ENCODE measurements at places on chromosomes 16 and 17. TPM values are rescaled to one million over a fixed set of nuclear protein-coding genes. Genes with fewer than 3 reads are reported as not detected.

Gene RAP1GAP2
- 32.9 TPM for total RNA-seq

Gene DHX58
- total RNA-seq, result 47.1 TPM

Gene WNK4
- 0.61 TPM for total RNA-seq

Gene RNF43
- 2.0 TPM for total RNA-seq

Gene MT1A
- total RNA-seq, result not detected

- no peak for DNase-seq
These were observed 250.8 kb upstream of the FOXF1 start for GRCh38 chr16:86259499-86259898.

DNA sequence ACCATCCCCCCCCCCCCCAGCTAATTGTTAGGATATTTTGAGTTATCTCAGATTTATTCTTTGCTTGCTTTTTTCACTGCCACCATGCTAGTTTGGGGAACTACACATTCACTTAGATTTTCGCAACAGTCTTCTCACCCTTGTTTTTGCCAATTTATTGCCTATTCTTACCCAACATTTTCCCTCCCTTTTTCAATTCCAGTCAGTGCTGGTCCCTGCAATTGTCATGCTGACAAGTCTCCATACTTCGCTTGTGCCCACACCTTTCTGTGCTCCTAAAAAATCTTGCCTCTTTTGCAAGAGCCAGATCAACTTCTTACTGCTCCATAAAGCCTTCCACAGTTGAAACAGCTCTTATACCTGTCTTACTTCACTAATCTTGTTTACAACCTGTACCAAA, 16.3 kb downstream of the TNRC6A start:
- no peak for DNase-seq

DNA sequence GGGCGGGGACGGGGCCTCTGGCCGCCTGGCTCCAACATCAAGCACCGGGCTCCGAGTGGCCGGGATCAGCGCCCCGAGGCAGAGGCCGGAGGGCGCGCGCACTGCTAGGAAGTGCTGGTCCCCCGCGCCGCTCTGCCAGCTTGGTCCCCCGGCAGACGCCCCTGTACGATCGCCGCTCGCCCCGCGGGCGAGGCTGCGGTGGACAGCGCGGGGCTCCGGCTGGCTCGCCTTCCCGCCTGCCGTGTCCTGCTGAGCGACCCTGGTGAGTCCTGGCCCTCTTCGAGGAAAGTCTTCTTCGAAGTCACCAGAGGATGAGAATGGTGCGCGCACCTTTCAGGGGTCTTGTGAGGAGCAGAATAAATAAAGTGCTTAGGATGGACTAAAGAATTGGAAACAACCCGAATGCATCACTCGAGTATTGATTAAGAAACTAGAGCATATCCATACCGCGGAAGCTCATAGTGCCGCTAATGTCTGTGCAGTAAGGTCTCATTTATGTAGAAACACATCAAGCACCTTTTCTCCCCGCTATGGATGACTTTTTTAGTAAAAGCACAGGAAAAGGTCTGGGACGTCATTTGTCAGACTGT, 392 bp downstream of the ZNF213 start:
- DNase-seq, result no peak

DNA sequence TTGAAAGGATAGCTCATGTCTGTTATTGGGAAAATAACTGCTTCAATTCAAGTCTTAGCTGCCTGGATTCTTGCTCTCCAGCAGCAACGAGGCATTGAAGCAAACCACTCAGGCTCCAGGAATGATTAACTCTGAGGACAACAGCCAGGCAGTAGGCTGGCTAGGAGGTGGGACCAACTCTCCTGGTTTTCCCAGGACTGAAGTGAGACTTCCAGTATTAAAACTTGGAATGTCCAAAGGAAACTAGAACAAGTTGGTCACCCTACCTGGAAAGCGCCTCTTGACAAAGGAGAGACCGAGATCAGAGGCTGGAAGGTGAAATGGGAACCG, 100.7 kb downstream of the SALL1 start:
- no peak for DNase-seq

DNA sequence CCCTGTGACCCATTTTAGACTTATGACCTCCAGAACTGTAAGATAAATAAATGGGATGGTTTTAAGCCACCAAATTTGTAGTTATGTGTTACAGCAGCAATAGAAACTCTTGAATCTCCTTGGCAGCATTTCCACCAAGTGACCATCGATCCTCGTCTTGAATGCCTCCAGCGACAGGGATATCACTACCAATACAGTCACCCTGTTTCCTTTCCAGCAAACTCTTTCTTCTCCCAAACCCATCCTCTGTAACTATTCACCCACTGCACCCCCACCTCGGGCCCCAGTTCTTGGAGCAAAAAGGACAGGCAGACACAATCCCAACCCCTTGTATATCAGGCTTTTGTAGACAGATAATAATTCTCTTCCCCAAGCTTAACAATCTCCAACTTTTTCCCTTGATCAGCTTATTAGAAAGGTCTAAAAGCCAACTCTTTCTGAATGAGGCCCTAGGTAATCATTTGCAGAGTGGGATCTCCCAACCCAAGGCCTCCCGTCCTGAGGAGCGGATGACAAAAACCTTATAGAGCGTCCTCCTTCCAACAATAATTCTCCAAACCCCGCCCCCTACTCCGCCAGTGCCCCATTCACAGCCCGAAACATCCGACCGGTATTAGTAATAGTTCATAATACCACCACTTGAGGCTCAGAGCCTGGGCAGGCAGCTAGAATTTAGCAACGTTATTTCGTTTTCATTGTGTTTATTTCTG, 14.7 kb upstream of the PLLP start:
- no peak for DNase-seq

DNA sequence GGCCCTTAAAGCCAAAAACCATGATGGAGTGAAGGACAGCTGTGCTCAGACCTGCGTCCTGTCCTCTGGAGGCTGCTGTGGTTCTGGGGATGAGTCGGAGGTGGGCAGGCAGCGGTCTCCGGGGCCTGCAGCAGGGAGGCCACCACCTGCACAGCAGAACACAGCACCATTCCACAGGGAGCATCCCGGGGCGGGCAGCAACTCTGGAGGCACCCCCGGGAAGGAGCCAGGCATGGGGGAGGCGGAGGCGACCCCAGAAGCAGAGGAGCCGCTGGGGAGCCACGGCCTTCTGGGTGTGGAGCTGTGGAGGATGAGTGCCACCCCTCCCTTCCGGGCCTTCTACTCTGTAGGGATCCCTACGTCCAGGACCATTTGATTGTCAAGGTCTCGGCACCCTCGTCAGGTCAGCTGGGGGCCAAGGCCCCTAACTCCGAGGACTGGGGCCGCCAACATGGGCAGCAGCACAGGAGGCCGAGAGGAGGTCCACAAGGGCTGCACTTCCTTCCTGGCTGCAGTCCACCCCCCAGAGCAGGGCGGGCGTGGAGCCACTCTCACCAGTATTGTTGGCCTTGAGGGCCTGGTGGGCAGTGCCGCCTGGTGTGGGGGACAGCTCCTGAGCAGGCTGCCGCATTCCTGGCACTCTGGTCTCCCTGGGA, 23.8 kb downstream of the CEP131 start:
- DNase-seq, result no peak

DNA sequence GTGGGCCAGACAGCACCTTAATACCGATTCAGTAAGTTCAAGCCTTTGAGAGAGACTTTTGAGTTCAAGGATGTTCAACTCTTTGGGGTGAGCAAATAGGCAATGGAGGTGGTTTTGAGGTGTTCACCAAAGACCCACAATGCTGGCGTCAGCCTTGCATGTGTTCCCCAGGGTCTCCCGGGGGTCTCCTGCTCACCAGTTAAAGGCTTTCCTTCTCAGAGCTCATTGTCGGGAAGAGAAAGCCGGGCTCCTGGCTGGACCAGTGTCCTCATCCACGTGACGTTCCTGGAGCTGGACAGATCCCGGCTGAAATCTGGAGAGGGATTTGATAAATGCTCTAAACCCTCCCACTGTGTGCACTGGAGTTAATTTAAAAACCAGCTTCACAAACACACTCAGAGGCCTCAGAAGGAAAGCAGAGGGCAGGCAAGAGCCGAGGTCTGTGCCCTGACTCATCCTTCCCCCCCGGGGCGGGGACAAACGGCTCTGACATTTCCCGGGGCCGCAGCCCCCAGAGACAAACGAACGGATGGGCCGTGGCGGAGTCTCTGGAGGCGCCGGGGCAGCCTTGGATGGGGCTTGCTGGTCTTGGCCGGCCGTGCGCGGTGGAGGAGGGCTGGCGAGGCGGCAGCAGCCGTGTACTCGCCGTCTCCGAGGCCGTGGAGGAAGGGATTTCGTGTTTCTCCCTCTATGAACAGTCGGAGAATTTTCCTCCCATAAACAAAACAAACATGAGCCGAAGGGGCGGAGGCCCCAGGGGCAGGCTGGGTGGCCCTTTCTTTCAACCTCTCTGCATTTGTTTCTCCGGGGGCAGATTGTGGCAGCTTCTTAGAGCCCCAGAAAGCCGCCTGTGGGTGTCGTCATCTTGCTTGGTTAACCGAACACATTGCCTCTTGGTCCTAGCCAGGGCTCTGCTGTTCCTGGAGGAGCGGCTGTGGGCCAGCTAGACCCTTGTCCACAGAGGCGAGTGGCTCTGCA, 94.2 kb downstream of the NTN1 start:
- DNase-seq, result no peak

DNA sequence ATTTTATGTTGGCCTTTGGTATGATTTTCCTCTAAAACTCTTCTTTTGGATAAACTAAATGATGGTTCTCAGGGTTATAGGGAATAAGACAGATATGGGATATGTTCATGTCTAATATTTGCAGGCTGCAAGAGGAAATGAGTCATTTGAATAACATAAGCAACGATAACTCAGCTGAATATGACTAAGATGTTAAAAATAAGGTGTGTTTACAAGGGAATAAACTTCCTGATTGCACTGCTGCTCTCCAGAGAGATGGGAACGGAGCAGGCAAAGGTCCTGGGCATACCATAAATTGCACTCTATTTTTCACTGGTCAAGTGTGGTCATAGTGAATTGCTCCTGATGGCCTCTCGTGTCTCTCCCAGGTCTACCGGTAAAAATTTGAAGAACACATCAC, 666.2 kb downstream of the TOX3 start:
- no peak for DNase-seq

DNA sequence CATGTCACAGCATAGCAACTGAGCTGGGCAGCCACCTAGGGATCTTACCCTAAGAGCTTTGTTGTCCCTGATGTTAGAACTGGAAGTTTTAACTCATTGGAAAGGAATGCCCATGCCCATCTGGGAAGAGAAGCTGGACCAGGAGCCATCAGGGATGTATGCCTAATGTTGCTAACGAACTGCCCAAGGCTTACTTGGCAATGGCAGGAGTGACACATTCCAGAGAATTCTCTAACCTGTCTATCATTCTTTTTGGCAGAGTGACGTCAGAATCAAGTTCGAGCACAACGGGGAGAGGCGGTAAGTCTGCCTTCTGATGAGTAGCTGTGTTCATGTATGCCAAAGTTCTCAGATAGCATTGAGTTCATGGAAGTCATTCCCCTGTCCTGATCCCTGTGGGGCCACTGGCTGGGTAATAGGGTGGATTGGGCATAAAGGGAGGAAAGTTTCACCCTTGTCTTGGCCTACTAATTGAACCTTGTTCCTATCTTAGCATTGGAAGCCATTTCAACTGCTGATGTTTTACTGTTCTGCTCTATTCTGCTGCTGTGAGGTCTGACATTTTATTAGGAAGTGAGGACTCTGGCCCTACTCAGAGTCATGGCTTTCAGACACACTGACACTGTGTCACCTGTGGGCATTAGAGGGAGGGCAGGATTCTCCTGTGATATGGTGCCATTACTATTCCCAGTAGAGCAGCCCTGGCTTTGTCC, 23.7 kb downstream of the MAP3K3 start:
- DNase-seq, result no peak

- DNase-seq, result no peak
These were observed 68.0 kb upstream of the SIAH1 start for GRCh38 chr16:48452991-48453760.

DNA sequence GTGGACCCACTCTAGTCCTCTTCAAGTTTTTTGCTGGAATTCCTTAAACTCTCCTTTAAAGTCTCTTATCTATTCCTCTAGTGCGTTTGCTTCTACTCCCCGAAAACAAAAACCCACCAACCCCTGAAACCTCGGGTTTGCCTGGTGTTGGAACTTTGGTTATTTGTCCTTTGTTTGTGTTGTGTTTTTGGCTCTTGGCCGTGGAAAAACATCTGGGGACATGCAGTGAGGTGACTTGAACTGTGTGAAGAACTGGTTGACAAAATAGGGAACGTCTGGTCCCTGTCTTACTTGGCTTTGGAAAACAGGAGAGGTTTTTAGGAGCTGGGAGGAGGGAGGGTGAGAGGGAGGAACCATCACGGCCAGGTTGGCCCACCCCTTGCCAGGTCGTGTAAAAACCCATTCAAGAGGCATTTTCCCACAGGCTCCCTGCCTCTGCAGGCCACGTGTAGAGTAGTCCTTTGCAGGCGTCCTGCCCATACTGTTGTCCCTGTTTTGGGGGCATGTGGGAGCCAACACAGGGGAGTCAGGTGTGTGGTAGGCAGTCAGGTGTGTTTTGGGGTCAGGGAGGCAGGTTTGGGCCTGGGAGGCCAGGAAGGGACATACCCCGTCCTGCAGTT, 169.3 kb downstream of the RAB11FIP4 start:
- DNase-seq, result no peak

- DNase-seq, result no peak
These were observed 528.2 kb upstream of the RBFOX1 start for GRCh38 chr16:6804461-6804860.

GRCh38 chr17:62478424-62478879, at the start of gene TLK2:
TLK2 (plus strand) TSS chr17:62478825; CDS start chr17:62481126, 2,301 bp downstream.
- DNase-seq, result no peak

- DNase-seq, result no peak
These were observed 142.3 kb downstream of the ZFHX3 start for GRCh38 chr16:72905581-72905980.

DNA sequence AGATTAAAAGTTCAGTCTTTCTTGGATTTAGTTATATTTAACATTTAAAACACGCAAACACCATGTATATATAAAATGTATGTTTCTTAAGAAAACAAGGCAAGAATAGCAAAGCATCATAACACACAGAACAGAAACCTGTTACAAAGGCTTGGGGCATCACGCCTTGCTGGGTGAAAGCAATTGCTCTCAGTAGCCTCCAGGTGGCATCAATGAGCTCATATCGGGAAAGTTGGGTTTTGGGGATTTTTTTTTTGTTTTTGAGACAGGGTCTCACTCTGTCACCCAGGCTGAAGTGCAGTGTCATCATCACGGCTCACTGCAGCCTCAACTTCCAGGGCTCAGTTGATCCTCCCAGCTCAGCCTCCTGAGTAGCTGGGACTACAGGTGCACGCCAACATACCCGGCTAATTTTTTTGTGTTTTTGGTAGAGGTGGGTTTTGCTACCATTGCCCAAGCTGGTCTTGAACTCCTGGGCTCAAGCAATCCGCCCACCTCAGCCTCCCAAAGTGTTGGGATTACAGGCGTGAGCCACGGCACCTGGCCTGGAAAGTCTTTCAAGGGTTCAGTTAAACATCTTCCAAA, 56.9 kb downstream of the CYB5D2 start:
- no peak for DNase-seq
